Calu3 (cell line): ENCODE measurements at places on chromosomes 2 and 18. TPM values are rescaled to one million over a fixed set of nuclear protein-coding genes. Genes with fewer than 3 reads are reported as not detected.
A peak's percentile ranks its signal among the peaks of the same experiment; 100 is the strongest.

Gene ZNF521
- 0.07 TPM in 1 of 2 replicates, not detected in the other for total RNA-seq

DNA sequence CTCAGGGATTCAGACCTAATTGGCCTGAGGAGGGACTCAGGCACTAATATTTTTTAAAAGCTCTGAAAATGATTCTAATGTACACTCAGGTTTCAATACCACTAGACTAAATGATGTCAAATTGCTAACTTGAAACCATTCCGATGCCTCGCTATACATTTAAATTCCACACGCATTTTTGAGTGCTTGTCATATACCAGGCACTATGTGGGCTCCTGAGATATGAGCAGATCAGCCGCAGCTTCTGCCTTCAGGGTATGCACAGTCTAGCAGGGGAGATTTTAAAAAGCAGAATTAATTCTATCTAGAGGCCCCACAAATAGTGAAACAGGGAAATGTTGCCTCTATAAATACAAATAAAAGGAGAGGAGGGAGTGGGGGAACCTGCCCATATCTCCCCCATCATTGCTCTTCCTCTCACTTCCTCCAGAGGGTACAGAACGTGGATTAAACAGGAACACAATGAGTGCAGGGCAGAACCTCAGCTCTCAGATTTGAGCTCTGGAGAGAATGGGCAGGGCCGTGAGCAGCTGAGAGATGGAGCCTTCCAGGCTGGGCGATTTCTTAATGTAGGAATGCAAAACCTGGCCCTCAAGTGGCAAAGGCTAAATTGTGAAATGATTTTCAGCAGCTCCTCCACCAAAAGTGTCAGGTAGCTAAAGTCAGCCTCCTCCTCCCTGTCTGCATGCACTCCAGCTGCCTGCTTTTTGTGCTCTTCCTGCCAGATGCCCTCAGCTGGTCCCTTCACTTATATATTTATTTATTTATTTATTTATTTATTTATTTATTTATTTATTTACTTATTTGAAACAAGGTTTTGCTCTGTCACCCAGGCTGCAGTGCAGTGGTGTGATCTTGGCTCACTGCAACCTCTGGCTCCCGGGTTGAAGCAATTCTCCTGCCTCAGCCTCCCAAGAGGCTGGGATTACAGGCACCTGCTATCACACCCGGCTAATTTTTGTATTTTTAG is 24.6 kb upstream of the LBH start:
- H3K27me3 ChIP-seq = peaks cover 41% of the 10 kb centered on the region
- no peak for DNase-seq
- no peaks in the 10 kb centered on the region for H3K36me3 ChIP-seq
- H3K27ac ChIP-seq = no peak overlapping the region

GRCh38 chr2:9631878-9632700 is 1.3 kb upstream of the YWHAQ start:
- H3K4me3 ChIP-seq = peak overlapping the region; percentile 87
- peak overlapping the region; percentile 95 for H3K27ac ChIP-seq
- H3K36me3 ChIP-seq = peaks cover 54% of the 10 kb centered on the region

- no peak overlapping the region for H3K27ac ChIP-seq
- H3K4me3 ChIP-seq = no peak overlapping the region
- no peaks in the 10 kb centered on the region for H3K27me3 ChIP-seq
- H3K4me1 ChIP-seq = peaks cover 48% of the 10 kb centered on the region
- no peak for DNase-seq
- H3K36me3 ChIP-seq = peaks cover 5% of the 10 kb centered on the region
Measured at GRCh38 chr2:207813221-207813916, 43.7 kb upstream of the FZD5 start.

DNA sequence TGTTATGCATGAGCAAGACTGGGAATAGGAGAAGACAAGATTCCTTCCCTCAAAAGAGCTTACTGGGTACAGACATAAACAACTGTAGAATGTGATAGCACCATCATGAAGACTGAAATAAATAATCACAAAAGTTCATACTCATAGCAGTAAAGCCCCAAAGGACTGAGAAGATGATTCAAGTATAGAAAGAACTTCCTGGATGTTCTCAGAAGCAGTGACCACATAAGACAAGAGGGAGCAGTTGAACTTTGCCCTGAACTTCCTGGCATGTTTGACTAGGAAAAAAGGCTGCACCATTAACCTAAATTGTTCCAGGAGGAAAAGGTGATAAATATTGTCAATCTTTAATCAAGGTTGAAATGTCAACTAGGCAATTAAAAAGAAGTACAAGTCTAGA is 57.8 kb upstream of the CCDC141 start:
- H3K27ac ChIP-seq = peak overlapping the region; percentile 37
- no peaks in the 10 kb centered on the region for H3K27me3 ChIP-seq
- peak overlapping the region; percentile 0 for H3K4me3 ChIP-seq
- H3K4me1 ChIP-seq = peaks cover 41% of the 10 kb centered on the region

DNA sequence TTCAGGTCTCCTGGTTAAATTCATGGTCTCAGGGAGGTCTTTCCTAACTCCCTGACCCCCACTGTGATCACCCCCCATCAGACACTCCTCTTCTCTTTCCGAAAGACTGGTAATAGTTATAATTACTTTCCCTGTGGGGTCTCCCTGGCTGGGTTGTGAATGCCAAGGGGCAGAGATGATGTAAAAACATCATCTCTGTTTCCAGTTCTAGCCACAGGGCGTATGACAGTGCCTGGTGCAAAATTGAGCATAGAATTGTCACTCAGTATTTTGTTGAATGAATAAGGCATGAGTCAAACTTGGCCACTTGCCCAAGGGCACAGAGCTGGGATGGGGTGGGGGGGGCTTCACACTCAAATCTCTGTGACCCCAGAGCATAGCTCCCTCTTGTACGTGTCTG is 65.2 kb downstream of the LTBP1 start:
- peaks cover 38% of the 10 kb centered on the region for H3K4me1 ChIP-seq
- no peak overlapping the region for H3K27ac ChIP-seq
- H3K27me3 ChIP-seq = no peaks in the 10 kb centered on the region
- H3K36me3 ChIP-seq = no peaks in the 10 kb centered on the region
- DNase-seq = no peak

DNA sequence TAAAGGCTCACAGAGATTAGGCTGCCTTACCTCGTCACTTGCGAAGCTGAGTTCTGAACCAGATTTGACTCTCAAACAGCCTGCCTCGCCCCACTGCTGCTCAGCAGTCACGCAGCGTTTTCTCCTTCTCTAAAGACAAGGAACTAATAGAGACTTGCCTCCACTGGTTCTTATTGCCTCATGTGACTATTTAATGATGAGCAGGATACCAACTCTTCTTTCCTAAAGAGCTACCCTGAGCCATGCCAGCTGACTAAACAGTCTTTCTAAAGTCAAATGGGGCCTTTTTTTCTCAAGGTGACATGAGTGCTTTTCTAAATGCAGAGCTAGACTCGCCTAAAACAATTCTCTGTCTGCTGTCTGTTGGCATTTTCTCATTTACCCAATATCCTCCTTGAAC is 147.5 kb downstream of the NCKAP5 start:
- H3K36me3 ChIP-seq = no peaks in the 10 kb centered on the region
- H3K27ac ChIP-seq = no peak overlapping the region
- no peak for DNase-seq
- H3K4me3 ChIP-seq = no peak overlapping the region
- no peaks in the 10 kb centered on the region for H3K27me3 ChIP-seq

GRCh38 chr18:28178720-28179119 is 1.8 kb upstream of the CDH2 start:
- peaks cover 14% of the 10 kb centered on the region for H3K36me3 ChIP-seq
- H3K4me1 ChIP-seq = peaks cover 6% of the 10 kb centered on the region
- no peak for DNase-seq

- peaks cover 19% of the 10 kb centered on the region for H3K4me1 ChIP-seq
- H3K27me3 ChIP-seq = no peaks in the 10 kb centered on the region
- H3K4me3 ChIP-seq = no peak overlapping the region
Measured at GRCh38 chr2:133434959-133435668, 133.1 kb downstream of the NCKAP5 start.

Gene MORN2
- 12.9 and 15.1 TPM in 2 replicates for total RNA-seq

- DNase-seq = no peak
- peaks cover 9% of the 10 kb centered on the region for H3K4me1 ChIP-seq
- no peaks in the 10 kb centered on the region for H3K27me3 ChIP-seq
- H3K27ac ChIP-seq = no peak overlapping the region
- H3K4me3 ChIP-seq = no peak overlapping the region
Measured at GRCh38 chr18:3036108-3036507, 23.2 kb upstream of the LPIN2 start.

- DNase-seq = no peak
- no peaks in the 10 kb centered on the region for H3K4me1 ChIP-seq
- no peak overlapping the region for H3K27ac ChIP-seq
- no peak overlapping the region for H3K4me3 ChIP-seq
- peaks cover 4% of the 10 kb centered on the region for H3K36me3 ChIP-seq
Measured at GRCh38 chr18:46425511-46425910, 231.5 kb downstream of the LOXHD1 start.

DNA sequence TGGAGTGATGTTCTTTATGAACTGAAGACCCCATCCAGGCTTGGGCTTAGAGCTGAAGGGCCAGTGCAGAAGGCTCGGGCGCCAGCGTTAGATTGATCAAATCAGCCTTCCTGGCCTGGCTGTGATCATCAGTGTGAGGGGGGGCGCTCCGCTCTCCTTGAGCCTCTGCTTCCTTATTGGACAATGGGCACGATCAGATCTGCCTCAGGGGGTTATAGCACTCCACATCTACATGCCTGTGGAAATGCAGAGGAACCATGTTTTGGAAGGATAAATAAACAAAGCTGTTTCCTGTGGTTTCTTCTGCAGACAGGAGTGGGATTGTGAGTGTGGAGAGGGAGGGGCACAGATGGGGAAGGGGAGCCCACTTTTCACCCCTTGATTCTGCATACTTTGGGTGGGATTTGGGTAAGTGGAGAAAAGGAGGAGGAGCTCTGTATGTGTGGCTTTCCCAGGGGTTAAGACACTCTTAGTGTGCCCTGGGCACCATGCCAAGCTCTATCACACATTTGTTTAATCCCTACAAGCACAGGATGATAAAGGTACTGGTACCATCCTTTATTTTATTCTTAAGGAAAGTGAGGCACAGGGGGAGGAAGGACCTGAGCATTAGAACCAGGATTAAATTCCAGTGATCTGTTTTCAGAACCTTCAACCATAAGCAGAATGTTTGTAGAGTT is 150.5 kb downstream of the EN1 start:
- H3K27me3 ChIP-seq = peaks cover 13% of the 10 kb centered on the region
- no peaks in the 10 kb centered on the region for H3K36me3 ChIP-seq
- H3K4me1 ChIP-seq = peaks cover 8% of the 10 kb centered on the region
- no peak overlapping the region for H3K27ac ChIP-seq

- H3K36me3 ChIP-seq = peaks cover 24% of the 10 kb centered on the region
- H3K27me3 ChIP-seq = no peaks in the 10 kb centered on the region
- no peak overlapping the region for H3K4me3 ChIP-seq
- no peak overlapping the region for H3K27ac ChIP-seq
- no peak for DNase-seq
Measured at GRCh38 chr18:76457475-76457874, 37.6 kb downstream of the ZNF516 start.

DNA sequence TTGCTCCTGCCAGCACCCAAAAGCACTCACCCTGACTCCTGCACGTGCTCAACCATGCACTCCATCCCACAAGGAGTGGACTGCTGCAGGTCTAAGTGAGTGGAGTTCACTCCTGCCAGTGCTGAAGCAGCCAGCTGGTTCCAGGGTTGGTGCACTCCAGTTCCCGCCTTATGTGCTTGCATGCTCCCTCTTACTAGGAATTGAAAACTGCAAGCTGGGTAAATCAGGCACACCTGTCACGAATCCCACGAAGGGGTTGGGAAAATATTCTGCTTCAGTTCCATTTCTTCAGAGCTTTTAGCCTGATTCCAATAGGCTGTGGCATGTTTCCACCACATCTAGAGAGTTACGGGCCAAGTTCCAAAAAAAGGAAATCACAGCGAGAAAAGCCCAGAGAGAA is 1365.5 kb upstream of the CHAC2 start:
- no peaks in the 10 kb centered on the region for H3K4me1 ChIP-seq
- no peak overlapping the region for H3K4me3 ChIP-seq
- no peak for DNase-seq
- H3K27ac ChIP-seq = no peak overlapping the region

GRCh38 chr2:7237466-7237865 is 320.3 kb downstream of the RNF144A start:
- DNase-seq = no peak
- no peak overlapping the region for H3K4me3 ChIP-seq
- H3K27ac ChIP-seq = no peak overlapping the region
- no peaks in the 10 kb centered on the region for H3K4me1 ChIP-seq
- no peaks in the 10 kb centered on the region for H3K36me3 ChIP-seq
- peaks cover 14% of the 10 kb centered on the region for H3K27me3 ChIP-seq

DNA sequence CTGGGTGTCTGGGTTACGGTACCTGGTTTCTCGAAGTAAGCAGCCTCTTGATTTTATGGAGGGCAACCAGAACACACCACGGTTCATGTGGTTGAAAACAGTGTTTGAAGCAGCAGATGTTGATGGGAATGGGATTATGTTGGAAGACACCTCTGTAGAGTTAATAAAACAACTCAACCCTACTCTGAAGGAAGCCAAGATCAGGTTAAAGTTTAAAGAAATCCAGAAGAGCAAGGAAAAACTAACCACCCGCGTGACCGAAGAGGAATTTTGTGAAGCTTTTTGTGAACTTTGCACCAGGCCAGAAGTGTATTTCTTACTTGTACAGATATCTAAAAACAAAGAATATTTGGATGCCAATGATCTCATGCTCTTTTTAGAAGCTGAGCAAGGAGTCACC is 279.8 kb downstream of the PLCL1 start:
- no peaks in the 10 kb centered on the region for H3K36me3 ChIP-seq
- H3K4me1 ChIP-seq = no peaks in the 10 kb centered on the region
- no peak overlapping the region for H3K27ac ChIP-seq
- no peak overlapping the region for H3K4me3 ChIP-seq

- no peak for DNase-seq
- H3K4me3 ChIP-seq = no peak overlapping the region
- H3K27me3 ChIP-seq = no peaks in the 10 kb centered on the region
- no peaks in the 10 kb centered on the region for H3K36me3 ChIP-seq
- no peaks in the 10 kb centered on the region for H3K4me1 ChIP-seq
Measured at GRCh38 chr2:105070010-105070865, 32.4 kb downstream of the MRPS9 start.

GRCh38 chr2:239296020-239296932 is 104.5 kb downstream of the HDAC4 start:
- peak overlapping the region; percentile 25 for H3K27ac ChIP-seq
- no peak for DNase-seq
- peak overlapping the region; percentile 19 for H3K4me3 ChIP-seq
- H3K4me1 ChIP-seq = peaks cover 51% of the 10 kb centered on the region

- H3K4me3 ChIP-seq = no peak overlapping the region
- DNase-seq = no peak
- H3K36me3 ChIP-seq = no peaks in the 10 kb centered on the region
- no peaks in the 10 kb centered on the region for H3K4me1 ChIP-seq
- no peaks in the 10 kb centered on the region for H3K27me3 ChIP-seq
- no peak overlapping the region for H3K27ac ChIP-seq
Measured at GRCh38 chr18:64258111-64258650, 109.3 kb upstream of the LINC00305 start.

Gene SOCS6
- total RNA-seq = 26.1 and 33.0 TPM in 2 replicates

GRCh38 chr2:10150436-10150835 is 27.9 kb downstream of the RRM2 start:
- no peak overlapping the region for H3K27ac ChIP-seq
- H3K36me3 ChIP-seq = peaks cover 5% of the 10 kb centered on the region
- no peak overlapping the region for H3K4me3 ChIP-seq
- no peaks in the 10 kb centered on the region for H3K4me1 ChIP-seq
